Right renal pelvis (tissue), 4 donors: ENCODE measurements at places on chromosomes 4 and X.

- no peak for DNase-seq
These were observed 27.5 kb downstream of the TMEM47 start for GRCh38 chrX:34629572-34629971.

GRCh38 chr4:82733636-82734035 lies 65.0 kb downstream of the SCD5 start:
- DNase-seq = no peak

GRCh38 chr4:184265546-184266351 lies 48.1 kb upstream of the ENPP6 start:
- no peak for DNase-seq

DNA sequence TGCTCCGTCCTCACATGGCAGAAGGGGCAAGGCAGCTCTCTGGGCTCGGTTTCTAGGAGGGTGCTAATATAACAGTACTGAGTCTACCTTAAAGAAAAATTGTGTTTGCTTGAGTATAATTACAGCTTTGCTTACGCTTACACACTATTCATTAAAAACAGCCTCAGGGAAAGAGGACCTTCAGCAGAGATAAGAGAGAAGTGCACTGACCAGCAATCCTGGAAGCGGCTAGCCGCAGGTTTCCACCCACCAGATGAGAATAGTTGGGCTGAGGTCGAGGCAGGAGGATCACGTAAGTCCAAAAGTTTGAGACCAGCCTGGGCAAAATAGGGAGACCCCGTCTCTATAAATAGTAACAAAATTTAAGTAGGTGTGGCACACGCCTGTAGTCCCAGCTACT lies 15.2 kb upstream of the MRFAP1 start:
- no peak for DNase-seq

- DNase-seq = no peak
These were observed 144.2 kb downstream of the MSN start for GRCh38 chrX:65811558-65812228.

- no peak for DNase-seq
These were observed 131.3 kb downstream of the GUCY2F start for GRCh38 chrX:109350551-109350950.

GRCh38 chr4:158065603-158066002 lies 107.2 kb downstream of the GASK1B start:
- no peak for DNase-seq

GRCh38 chr4:148254621-148255343 lies 187.4 kb downstream of the NR3C2 start:
- DNase-seq = no peak

DNA sequence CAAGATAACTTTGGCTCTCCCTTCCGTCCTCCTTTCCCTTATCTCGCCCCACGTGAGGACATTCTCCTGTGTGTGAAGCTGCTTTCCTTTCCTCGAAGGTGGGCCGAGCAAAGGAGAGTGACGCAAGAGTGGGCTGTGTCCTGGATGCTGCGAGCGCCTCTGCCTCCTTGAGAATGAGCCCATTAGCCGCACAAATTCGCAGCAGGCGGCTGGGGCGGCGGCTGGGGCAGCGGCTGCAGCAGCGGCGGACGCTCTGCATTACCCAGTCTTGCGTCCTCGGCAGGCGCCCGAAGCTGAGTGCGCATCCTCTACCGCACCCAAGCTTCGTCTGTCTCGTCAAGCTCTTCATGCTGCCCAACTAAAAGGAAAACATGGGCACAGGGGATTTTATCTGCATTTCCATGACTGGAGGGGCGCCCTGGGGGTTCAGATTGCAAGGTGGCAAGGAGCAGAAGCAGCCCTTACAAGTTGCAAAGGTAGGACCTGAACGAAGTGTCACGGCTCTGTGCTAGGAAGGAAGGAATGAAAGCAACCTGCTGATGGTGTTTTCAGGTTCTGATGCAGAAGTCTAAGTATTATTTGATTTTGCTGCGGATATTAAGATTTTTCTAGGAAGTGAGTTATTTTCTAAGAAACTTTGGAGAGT lies at the start of gene SYNPO2:
Gene SYNPO2 (plus strand): TSS at position 189 of the 646 bp plus-strand sequence. CDS start 183 bp downstream, at position 372.
- peak; percentile 54 for DNase-seq

DNA sequence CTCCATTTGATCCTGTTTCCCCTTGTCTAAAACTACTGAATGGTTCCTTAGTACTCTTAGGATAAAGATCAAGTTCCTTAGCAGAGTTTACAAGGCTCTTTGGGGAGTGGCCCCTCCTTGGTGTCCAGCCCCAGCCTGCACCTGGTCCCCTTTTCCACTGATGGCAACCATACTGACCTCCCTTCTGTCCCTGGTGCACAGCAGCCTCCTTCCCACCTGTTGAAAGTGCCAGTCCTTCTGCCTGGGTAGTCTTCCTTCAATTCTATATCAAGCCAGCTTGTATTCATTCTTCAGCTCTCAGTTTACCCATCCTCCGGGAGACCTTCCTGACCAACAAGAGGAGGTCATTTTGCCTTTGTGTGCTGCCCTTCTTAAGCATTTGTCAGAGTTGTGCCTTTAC lies 30.4 kb upstream of the NMU start:
- no peak for DNase-seq

- DNase-seq = no peak
These were observed 5.6 kb downstream of the PNCK start for GRCh38 chrX:153667956-153668396.

- no peak for DNase-seq
These were observed 80.4 kb downstream of the ZFX start for GRCh38 chrX:24229976-24230375.

DNA sequence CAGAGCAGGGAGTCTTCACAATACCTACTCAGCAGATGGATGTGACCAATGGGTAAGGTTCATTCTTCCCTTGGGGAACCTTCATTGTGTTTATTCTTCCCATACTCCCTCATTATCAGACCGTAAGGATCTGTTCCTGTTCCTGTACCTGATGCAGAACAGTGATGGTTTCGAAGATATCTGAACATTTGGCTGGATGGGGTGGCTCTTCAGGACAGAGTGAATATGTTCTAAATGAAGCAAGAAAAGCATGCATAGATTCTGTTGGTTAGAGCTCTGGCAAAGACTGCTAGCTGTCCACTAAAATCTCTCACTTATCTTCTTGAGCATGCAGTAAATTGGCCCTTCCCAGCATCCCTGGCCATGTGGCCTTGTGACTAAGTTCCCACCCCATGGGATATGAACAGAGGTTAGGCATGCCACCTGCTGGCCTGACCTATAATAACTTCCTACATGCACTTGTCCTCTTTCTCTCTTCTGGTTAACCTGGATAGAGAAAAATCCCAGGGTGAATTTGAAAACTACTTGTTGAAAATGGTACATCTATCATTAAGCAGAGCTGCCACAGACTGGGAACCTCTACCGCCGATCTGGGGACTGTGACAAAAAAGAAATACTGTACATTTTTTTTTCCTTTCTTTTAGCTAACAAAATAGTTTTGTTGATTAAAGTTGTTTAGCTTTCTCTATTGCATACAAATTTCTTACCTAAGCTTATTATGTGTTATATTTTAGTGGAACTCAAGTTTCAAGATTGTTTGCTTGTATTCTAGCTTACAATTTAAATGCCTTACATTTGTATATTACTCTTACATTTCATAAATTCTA lies 60.0 kb upstream of the BANK1 start:
- peak; percentile 19 for DNase-seq

DNA sequence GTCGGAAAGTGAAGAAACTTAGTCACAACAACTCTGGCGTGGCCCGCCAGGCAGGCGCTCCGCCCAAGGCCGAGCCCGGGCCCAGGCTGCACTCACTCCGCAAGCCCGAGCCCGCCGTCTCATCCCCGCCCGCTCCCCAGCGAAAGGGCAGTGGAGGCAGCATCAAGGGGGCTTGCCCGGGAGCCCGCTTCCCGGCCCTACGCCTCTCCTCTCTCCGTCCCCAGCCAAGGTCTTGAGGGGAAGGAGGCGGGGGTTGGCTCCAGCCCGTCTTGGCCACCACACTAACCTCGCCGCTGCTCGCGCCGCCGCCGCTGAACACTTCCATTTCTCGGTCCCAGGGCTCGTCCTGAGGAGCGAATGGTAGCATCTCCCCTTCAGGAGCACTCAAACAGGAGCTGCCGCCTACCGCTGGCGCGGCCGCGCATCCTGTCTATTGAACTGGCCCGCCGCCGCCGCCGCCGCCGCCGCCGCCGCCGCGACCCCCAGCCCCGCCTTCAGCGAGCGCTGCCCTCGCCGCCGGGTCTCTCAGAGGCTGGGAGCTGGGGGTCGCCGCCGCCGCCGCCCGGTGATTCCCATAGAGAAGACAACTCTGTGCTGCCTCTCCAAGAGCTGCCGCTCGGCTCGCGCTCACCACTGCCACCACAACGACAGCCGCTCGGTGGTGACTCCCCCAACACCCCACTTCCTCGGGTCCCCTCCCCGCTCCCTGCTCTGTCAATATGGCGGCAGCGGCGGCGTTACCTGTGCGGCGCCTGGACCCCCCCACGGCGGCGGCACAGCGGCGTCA lies at the start of gene RPS6KA6:
Gene RPS6KA6 (minus strand): TSS at position 667 of the 787 bp plus-strand sequence. CDS start 300 bp downstream, at position 367.
- peak; percentile 13 for DNase-seq

GRCh38 chrX:118225711-118226428 lies 109.3 kb upstream of the KLHL13 start:
- no peak for DNase-seq

DNA sequence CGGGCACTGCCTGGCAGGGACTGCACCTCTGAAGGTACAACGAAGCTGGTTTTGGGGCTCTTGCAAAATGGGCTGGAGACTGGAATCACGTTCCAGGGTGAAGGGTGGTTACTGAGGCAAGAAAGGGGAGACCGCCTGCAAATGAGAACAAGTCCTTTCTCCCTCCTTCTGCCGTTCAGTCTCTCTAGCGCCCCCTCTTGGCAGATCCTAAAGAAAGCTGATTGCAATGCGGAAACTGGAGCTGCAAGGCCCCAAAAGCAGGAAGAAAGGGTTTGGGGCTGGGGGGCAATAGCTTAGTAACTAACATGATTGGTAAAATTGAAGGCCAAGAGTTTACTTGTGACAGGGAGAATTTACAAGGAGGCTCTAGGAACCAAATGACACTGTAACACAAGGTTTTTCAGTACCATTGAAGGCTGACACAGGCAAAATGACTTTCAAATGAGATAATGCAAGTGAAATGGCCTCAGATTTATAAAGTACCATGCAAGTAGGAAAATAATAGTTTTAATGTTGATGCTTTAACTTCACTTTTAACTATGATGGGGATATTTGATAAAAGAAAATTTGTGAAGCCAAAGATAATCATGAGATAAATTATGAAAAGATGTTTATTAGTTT lies 222.7 kb upstream of the HAND2 start:
- DNase-seq = no peak

DNA sequence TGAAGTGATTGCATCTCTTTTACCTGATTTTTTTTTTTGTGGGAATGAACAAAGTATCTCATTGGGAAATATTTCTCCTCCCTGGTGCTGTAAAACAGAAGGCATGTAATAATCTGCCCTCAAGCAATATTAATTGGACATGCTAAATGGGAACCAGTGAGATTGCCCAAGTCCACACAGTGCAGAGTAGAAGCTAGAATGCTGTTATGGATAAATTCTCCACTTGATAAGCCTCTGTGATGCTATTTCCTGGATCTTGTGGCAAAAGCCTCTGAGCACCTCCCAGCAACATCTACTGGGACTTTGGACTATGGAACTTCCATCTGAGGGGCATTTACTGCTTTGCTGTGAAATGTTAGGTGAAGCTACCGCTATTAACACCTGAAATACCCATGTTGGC lies 46.9 kb upstream of the YTHDC1 start:
- no peak for DNase-seq

GRCh38 chr4:7742807-7743280 lies 196.8 kb downstream of the AFAP1 start:
- DNase-seq = no peak

DNA sequence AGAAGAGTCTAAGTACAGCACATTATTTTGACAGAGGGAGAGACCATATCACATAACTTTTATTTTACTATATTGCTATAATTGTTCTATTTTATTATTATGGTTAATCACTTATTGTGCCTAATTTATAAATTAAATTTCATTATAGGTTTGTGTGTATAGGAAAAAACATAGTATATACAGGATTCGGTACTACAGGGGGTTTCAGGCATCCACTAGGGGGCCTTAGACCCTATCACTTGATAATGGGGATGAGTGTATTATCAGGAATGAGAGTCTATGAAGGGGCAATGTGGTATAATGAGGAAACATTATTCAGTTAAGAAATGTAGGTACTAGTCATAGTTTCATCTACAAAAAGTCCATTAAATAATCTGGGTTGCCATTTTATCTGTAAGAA lies 833.1 kb downstream of the C4orf33 start:
- no peak for DNase-seq

GRCh38 chr4:95358421-95358820 lies 190.4 kb downstream of the UNC5C start:
- no peak for DNase-seq

- DNase-seq = no peak
These were observed 335.8 kb downstream of the PABPC4L start for GRCh38 chr4:133865612-133866327.

GRCh38 chr4:120158841-120159463 lies 92.3 kb upstream of the MAD2L1 start:
- no peak for DNase-seq

DNA sequence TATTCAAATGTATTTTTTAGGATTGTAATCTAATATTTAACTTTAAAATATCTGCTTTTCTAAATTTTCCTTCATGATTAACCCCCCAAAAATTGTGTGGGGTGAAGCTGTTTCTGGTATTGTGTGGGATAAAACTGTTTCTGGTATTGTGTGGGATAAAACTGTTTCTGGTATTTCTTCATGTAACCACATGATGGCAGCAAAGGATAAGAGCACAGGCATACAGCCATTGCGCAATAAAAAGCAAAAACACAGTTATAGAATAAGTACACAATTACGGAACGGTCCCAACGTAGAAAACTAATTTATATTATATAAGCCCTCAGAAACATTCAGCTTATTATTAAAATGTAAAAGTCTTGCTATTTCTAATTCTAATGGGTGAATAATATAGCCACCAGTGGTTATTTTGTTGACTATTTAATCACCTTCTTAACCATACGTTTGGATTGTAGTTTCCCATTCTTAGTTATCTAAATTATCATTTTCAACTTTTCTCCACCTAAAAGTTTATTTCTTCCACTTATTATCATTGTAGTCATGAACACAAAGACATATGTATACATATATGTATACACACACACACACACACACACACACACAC lies 333.9 kb upstream of the FSTL5 start:
- peak; percentile 5 for DNase-seq

GRCh38 chrX:152926279-152926678 lies 28.4 kb downstream of the ZNF185 start:
- DNase-seq = no peak

DNA sequence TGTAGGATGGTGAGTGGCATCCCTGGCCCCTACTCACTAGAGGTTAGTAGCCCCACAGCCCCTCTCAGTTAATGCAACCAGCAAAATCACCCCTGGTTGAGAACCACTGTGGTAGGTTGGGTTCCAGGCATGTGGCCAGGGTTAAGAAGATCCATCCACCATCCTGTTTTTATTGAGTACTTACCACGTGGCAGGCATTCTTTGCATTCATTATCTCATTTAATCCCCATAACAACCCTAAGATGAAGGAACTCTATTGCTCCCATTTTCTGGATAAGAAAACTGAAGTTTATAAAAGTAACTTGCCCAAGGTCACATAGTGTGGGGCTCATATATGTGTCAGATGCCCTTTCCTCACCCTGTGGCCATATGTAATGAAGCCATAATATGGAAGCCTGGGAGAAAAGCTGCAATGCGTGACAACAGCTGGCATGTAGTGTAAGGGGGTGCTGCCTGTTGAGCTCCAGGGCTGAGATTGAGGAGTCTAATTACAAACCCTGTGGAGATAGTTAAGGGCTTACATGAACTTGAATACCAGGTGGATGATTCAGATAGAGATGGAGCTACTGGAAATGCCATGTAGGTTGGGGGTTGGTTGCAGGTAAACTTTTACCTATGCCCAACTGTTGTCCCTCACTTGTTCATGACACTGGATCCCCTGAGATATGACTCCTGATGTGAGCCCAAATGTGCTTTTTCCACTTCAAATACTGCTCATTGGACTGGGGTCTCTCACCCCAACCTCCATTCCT lies 100.2 kb upstream of the PGRMC2 start:
- DNase-seq = no peak
